ENCODE measurements at places on chromosomes 7 and 10.

DNA sequence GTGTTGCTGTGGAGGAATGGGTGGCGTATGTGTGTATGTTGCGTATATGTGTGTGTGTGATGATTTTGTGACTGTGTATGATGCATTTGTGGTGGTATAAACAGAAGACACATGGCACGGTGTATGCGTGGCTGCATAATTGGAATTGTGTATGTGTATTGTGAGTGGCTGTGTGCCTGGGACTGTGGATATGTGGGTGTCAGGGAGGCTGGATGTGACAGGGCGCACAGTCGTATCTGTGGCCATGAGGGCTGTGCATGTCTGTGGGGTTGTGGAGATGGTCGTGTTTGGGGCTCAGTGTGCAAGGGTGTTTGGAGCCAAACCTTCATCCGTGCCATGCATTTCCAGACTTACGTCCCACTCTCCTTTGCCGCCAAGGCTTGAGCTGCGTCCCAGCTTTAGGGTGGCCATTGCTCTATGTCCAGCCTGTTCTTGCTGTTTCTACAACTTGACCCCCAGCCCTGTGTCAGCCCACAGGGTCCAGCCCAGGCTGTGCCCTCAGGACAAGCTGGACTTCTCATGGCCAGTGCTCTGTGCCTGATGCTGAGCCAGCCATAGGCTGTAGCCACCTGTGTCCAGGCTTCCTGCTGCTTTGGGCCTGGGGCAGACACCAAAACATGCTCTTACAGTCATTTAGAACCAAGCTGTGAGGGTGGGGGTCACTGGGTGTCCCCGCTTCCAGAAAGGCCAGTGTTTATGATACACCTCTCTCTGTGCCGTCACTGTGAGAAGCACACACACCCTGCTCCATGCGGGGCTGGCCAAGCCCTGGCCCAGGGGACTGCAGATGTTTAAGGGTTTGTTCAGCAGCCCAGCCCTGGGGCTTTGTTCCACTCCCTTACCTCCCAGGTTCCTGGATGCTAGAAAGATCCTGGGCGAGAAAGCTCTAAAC, 127.6 kb downstream of the NEURL1 start:
- no peak for DNase-seq

GRCh38 chr7:50793120-50793946, 10.6 kb upstream of the GRB10 start:
- DNase-seq: no peak

DNA sequence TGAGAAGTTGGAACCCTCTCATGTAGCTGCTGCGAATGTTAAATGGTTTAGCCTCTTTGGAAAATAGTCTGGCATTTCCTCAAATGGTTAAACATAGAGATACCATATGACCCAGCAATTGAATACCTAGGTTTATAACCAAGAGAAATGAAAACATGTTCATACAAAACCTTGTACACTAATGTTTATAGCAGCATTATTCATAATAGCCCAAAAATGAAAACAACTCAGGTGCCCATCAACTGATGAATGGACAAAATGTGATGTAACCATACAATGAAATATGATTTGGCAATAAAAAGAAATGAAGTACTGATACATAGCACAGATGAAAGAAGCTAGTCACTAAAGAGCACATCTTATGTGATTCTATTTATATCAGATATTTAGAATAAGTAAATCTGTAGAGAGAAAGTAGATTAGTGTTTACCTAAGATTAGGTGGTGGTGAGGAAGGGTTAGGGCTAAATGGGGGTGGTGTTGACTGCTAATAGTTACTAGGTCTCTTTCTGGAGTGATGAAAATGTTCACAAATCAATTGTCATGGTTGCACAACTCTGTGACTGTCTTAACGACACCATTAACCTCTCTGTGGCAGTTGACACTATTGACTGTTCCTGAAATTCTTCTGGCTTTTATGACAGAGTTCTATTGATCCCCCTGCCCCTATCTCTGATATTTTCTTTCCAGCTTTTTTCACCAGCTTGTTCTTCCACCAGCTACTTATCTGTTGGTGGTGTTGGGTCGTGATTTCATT, 35.2 kb downstream of the VCL start:
- DNase-seq: no peak

DNA sequence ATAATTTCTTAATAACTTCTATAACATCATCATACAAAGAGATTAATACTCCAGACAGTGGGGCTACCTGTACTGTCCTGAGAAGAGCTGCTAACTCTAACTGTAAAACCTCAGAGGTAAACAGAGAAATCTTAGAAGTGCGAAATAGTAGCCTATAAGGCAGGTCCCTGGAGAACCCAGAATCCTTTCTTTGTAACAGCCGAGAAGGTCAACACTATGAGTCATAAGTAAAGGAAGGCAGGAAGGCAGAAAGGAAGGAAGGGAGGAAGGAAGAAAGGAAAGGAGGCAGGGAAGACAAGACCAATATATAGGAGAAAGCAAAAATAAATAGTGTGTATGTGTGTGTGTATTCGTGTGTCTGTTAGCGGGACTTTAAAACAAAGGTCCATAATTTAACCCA, 540.6 kb downstream of the ZWINT start:
- no peak for DNase-seq

DNA sequence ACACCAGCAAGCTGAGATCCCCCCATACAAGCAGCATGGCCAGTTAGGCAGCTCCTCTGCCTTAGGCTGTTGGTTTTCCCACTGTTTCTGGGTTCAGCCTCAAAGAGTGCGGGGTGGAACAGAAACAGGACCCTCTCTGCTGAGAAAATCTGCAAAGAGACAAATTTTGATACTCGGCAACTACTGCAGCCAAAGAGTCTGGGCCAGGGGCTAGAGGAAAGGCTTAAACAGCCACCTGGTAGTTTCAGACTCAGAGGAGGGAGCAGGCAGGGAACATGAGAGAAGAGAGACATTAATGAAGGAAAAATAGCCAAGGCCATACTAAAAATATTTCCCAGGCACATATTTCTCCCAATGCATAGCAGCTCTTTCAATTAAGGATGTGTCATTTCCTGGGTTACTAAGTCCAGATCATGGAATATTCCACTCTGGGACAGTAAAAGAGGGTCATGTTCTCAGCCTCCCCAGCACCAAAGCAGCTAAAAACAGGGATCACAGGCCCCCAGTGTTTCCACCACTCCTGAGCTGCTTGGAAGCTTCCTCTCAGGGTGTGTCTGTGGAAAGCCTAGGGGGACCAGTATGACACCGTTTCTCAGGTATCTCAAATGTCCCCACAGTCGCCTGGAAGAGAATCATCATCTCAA, 29.8 kb downstream of the PDLIM1 start:
- no peak for DNase-seq

DNA sequence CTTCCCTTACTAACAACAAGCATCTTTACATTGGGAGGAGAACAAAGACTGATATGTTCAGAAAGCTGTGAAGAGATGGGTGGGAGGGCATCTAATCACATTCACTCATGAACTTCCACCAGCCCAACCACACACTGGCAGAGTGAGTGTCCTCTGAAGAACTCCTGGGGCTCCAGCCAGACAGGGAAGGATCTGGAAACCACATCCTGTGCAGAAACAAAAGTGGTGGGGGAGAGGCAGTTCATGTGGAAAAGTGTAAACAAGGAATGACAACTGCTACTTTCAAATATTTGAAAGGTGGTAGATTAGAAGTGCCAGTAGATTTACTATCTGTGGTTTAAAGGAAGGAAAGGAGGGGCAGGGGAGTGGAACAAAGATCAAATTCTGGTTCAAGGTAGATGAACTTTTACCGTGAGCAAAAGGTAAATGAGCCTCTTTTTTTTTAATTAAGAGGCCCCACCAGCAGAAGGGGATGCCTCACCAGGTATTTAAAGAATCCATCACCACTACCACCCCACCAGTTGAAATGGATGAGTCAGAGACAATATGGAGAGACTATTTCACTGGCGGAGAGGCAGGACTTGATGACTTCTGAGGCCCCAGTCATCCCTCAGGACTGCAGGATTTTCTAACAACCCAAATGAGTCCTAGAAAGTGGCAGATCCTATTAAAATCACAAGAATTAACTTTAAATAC, 34.5 kb downstream of the GOT1 start:
- DNase-seq: no peak

GRCh38 chr10:109205929-109206585, 717.3 kb downstream of the XPNPEP1 start:
- no peak for DNase-seq

DNA sequence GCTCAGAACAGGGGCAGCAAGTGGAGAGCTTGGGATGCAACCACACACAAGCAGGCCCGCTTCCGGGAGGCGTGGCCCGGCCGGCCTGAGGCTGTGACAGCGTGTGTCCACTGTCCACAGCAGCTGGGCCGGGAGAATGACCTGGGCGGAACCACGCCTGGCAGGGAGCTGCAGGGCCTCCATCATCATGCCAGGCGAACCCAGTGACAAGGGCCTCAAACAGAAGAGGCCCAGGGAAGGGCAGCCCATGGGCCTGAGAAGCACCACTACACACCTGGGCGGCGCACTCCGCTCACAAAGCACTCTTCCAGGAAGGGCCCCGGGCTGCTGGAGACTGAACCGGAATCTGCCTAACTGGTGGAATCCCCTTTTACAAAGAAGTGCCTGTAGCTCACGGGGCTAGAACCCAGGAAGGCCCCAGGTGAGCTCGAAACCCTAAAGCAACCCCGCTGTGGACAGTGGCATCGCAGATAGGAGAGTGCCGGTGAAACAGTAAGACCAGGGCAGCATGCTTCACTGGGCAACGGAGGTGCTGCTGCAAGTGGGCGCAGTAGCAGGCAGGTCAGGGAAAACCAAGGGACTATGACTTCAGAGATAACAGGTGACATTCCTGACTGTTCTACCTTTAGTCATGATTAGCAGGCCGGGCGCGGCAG, 66.0 kb downstream of the MAD1L1 start:
- DNase-seq: no peak

DNA sequence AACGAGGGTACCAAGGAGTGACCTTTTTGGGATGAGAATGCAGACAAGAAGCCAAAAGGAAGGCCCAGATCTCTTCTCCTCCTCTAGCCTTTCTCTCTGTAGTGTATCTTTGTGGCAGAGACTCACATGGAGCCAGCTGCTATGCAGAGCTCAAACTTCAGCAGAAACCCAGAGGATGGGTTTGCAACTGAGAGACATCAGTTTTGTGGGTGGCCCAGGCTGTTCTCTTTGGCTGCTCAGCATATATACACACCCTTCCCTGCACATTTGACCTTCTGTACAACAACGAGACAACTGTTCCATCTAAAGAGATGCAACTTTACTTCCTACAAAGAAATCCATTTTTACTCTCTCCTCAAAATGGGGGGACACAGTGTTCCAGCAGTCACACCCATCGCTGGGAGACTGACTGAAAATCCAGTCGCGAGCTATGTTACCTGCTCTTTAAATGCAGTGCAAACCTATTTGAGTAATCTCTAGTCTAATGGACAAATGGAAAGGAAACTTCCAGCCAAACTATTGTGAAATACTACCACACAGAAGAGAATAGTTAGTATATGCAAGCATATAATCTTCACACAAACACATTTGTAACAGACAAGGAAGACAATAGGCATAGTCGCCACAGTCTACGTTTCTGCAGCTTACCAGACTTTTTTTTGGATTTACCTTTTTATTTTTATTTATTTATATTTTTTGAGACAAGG, 51.2 kb downstream of the GTF2I start:
- DNase-seq: no peak

DNA sequence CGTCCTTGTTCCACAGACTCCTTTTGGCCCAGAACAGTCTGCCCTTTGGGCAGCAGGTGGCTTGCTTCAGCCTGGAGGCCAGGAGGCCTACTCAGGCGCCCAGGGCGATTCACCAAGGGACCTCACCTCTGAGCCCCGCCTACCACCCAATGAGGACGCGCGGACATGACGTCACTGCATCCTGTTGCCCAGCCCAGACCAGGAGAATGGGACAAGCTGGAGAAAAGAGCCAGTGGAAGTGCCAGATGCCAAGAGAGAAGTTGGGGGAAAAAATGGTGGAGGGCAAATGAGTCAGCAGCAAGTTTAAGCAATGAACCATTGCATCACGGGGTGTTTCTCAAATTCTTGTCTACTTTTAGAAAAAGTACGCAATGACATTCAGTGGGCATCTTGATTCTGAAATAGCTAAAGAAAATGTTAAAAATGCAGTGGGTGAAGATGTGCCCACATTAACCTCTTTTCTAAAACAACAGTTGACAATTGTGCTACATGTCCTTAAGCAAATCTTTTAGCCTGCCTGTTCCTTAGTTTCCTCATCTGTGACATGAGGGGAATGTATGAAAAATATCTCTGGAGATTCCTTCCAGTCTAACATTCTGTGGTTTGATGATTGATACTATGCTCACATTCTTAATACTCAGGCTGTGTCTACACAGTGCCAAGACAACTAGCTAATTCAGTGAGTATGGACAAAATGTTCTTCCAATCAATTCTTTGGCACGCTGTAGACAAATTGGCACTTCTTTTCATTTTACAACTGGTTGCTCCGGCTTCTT, 23.9 kb upstream of the LEP start:
- no peak for DNase-seq

GRCh38 chr10:44958196-44958897, 1.3 kb upstream of the RASSF4 start:
- no peak for DNase-seq

- no peak for DNase-seq
Observed at GRCh38 chr7:13794581-13794980, 194.9 kb downstream of the ETV1 start.

DNA sequence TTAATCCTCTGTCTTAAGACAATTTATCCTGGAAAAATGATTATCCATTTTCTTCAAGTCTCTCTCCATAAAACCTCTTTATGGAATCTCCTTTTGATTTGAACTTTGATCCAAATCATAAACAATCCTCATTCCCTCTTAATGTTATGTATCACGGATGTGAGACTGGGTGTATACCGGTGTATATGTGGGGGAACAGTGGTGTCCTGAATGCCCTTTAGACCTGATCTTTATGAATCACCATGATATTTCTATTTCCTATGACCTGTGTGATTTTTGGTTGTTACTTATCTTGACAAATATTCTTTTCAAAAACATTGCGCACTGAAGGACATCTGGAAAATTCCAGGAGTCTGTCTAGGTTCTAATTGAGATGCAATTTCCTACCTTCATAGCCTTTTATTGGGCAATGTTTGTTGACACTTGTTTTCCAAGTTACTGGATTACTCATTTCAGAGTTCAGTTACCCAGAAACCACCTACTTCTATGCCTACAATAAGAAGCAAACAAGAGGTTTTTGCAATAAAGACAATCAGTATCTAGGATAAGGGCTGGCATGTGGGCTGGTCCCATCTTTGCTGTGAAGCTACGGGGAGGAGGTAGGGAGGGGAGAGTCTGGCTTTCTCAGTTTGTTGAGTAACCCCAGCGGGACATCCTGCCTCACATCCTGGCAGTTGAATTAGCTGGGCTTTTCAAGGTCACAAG, 190.4 kb downstream of the CTTNBP2 start:
- DNase-seq: no peak

Data from T-helper 1 cell (primary cell).